ENCODE measurements at places on chromosomes 6 and 20.

DNA sequence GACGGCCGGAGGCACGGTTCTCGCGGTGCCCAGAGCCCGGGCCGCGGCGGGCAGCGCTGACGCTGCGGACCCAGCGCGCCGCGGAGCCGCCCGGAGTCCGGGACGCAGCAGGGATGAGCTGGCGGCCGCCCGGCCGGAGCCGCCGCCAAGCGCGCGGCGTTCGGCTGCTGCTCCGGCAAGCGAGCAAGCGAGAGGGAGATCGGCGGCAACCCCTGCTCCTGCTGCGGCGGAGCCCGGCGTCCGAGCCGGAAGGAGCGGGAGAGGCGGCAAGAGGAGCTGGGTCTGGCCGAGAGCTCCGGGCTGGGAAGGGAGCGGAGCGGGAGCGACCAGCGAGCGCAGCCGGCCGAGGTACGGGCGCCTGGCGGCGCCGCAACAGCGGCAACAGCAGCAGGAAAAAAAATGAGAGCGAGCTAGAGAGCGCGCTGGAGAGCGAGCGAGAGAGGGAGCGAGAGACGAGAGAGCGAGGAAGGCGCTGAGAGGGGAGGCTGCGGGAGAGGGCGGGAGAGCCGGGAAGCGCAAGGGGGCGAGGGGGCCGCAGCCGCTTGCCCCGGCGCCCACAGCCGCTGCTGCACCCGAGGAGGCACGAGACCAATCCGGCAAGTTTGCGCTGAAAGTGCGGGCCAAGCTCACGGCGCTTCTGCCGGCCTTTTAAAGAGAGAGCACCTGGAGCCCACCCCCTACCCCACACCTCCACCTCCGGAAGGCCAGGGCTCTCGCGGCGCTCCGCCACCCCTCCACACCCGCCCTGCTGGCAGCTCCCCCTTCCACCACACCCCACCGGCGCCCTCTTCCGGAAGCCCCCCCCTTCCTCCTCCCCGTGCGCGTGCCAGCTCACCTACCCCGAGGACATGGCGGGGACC is 496 bp downstream of the GRM4 start:
- peak; percentile 34 for DNase-seq

DNA sequence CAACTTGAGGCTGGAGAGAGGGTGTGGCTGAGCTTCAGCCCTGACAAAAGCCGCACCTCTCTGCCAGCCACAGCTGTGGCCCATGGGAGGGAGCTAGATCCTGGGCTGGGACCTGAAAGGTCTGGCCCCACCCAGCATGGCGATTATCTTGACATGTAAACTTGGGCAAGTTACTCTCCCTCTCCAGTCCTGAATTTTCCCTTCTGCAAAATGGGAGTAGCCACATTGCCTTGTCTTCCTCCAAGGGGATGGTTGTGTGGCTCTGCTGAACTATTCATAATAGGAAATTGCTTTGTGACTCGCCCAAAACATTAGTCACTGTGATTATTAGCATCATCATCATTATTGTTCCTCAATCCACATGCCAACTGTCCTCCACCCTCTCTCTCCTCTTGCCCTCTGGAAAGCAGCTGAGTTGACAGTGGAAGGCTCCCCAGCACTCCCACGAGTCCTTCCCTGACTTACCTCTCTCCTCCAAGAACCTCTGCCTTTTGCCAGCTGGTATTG is 23.0 kb upstream of the RBPJL start:
- peak; percentile 48 for DNase-seq

GRCh38 chr6:128605961-128606360 is 85.6 kb upstream of the PTPRK start:
- peak; percentile 65 for DNase-seq

DNA sequence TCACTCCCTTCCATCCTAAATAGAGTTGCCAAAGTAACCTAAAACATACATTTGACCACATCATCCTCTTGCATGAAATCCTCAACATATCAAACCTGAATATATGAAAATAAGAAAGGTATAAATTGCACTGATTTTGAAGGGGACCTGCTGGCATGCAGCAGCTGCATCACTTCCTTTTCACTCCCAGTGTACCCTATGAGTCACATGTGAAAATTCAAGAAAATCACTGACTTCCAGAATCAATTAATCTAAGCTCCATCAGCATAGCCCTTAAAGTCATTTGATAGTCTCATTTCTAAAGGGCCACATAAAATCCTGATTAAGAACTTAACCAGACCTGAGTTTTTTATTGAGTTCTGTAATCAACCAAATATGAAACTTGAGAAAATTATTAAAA is 24.3 kb downstream of the SNX14 start:
- peak; percentile 25 for DNase-seq

Data from RWPE1 (cell line).